ENCODE measurements at places on chromosomes 6 and 20.

GRCh38 chr20:16240355-16240754, 332.9 kb downstream of the KIF16B start:
- no peak for DNase-seq

- DNase-seq = no peak
Observed at GRCh38 chr20:17653835-17654648, 28.0 kb downstream of the RRBP1 start.

DNA sequence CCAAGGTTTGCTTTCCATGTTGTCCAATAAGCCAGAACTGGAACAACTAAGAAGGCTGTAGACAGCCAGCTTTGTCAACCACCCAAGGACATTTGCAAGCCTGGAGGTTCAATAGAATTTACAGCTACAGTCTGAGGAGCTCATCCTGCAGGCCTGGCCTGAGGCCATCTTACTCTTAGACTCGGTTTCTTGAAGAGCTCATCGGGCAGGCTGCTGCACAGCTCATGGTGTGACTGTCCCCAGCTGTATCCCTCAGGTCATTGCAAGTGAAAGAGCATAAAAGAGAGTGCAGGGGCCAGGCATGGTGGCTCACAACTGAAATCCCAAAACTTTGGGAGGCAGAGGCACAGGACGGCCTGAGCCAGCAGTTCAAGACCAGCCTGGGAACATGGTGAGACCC, 96.9 kb upstream of the FOXQ1 start:
- DNase-seq = no peak

DNA sequence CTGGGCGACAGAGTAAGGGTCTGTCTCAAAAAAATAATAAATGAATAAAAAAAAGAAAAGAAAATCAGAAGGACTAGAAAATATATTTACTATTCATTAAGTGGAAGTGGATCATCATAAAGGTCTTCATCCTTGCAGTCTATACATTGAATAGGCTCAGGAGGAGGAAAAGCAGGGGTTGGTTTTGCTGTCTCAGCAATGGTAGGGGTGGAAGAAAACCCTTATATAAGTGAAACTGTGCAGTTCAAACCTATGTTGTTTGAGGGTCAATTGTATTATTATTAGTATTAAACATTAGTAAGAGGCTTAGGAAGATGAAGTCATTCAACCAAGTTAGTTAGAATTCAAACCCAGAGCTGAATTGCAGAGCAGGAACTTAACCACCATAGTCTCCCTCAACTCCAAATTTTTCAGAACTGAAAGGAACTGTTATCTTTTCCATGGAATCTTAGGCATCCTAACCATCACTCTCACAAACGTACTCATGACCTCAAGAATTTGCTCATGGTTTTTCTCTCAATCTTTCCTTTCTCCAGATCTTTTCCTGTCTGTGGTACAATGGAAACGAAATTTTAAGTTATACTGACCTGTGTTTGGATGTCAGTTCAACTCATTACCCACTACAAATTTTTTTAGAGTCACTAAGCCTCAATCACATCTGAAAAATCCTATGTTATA, 7.7 kb upstream of the SMIM13 start:
- no peak for DNase-seq

GRCh38 chr20:17511401-17511800, 19.8 kb downstream of the BFSP1 start:
- DNase-seq = no peak

- no peak for DNase-seq
Observed at GRCh38 chr6:160270347-160270746, 11.7 kb upstream of the SLC22A2 start.

DNA sequence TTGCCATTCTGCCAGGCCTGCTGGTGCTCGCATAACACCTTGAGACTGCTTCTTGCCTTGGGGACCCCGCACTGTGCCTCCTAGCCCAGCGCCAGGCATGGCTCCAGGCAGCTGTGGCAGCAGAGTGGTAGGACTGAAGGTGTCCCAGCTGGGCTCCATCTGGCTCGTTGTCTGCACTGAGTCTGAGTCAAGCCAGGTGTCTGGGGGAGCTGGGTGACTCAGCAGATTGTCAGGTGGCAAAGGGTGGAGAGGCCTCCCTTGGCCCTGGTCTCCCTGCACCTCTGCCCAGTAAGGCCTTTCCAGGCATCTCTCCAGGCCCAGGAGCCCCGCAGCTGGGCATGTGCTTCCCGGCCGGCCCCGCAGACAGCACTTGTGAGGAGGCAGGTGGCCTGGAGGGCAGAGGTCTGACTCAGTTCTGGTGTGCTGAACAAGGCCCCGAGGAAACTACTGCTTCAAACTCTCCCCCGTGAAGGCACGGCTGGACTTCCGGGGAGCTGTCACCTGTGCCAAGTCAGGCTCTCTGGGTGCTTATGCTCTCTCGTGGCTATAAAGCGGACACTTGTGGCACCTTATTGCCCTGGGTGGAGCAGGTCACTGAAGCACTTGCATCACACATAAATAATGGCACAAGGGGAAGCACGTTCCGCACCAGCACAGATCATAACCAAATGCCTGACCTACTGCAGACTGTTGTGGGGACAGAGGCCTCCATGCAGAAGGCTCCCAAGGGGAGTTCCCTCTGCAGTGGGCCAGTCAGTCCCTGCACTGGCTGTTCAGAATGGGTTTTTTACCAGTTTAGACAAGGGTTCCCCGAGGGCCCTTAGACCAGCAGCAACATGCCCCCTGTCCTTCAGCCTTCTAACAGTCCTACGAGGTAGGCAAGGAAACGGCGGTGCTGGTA, 27.5 kb downstream of the FOXC1 start:
- DNase-seq = peak; percentile 15

- no peak for DNase-seq
Observed at GRCh38 chr20:61812121-61812844, 253.4 kb downstream of the TAF4 start.

GRCh38 chr6:13354331-13355042, 26.1 kb upstream of the TBC1D7 start:
- no peak for DNase-seq

DNA sequence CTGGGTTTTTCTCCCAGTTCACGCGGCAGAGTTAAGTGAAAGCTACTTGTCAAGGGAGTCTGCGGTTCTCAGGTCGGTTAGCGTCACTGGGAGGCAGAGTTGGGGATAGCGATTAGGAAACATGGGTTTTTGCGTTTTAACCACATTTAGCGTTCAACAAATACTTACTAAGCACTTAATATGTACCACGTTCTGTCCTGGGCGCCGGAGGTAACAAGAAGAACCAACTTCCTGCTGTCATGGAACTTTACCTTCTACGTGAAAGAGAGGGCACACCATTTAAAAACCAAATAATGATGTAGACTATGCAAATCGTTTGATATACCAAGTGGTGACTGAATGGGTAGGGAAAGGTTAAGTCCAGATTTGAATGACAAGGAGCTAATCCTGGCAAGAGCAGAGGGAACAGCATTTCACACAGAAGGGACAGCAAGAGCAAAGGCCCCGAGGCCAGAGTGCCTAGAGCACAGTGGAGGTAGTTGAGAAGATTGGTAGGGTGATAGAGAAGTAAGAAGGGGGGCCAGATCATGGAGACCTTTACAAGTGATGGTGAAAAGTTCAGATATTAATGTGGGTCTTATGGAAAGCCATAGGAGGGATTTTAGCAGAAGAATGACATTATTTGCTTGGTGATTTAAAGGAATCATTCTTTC, 744 bp downstream of the RIOK1 start:
- peak; percentile 84 for DNase-seq

- DNase-seq = no peak
Observed at GRCh38 chr6:67459556-67459955, 1175.5 kb upstream of the ADGRB3 start.

DNA sequence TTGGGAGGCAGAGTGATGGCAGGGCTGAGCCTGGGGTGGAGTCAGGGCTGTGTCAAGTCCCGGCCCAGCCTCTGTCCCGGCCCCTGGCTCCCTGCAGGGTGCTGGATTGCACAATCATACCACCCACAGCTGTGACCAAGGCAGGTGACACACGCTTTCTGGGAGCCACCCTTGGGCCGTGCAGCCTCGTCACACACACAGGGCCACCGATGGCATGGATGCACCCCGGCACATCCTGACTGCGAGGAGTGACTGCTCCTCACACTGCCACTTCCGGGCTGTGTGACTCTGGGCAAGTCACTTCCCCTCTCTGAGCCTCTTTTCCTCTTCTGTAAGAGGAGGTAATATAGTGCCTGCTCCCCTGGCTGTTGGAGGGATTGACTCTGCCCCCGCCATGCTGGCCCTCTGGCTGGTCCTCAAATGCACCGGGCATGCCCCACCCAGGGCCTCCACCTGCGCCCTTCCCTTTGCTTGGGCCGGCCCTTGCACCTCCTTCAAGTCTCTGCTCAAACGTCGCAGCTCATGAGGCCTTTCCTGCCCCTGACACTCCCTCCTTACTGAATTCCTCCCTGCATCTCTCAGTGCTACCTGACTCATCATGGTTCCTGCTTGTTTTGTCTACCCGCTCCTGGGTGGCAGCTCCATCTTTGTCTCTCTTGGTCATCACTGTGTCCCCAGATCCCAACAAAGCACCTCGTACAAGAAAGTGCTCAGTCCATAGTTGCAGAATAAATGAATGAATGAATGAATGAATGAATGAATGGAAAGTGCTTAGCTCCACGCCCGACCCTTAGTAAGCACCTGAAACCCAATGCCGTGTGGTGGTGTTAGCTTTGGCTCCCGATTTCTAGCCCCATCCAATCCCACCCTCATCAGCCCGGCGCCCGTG, 93.5 kb downstream of the CEBPB start:
- peak; percentile 31 for DNase-seq

DNA sequence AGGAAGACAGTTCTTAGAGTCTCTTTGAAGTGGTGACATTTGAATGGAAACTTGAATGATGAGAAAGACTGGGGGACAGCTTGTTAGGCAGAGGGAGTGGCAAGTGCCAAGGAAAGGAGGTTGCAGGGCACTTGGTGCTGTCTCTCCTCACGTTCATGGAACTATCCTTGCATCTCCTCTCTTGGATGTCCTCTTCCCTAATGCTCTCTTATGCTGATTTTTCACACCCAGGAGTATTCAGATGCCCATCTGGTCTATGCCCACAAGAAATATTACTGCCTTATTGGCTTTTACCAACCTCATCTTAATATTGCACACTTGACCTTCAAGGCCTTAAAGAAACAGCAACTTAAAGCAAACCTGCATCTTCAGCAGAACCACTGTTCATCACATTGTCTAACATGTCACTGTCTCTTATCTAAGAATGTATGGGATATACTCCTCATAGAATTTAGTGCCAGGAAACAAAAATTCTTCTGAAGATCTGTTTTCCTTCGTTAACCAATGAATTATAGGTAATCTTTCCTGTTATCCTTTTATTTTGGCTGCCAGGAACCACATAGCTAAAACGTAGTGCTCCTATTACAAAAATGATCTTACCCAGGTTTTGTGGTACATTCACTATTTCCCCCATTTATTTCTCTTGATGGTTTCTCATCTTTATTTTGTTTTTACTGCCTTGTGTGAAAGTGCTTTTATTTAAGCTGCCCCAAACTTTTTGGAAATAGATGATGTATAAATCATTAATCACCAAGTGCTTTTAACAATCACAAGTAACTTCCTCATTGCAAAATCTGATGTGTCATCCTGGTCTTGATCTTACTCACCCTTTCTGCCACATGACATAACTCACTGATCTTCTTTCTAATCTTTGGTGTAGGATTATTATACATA, 12.8 kb downstream of the RGS17 start:
- no peak for DNase-seq

- no peak for DNase-seq
Observed at GRCh38 chr6:73341335-73341734, 12.7 kb downstream of the DPPA5 start.

DNA sequence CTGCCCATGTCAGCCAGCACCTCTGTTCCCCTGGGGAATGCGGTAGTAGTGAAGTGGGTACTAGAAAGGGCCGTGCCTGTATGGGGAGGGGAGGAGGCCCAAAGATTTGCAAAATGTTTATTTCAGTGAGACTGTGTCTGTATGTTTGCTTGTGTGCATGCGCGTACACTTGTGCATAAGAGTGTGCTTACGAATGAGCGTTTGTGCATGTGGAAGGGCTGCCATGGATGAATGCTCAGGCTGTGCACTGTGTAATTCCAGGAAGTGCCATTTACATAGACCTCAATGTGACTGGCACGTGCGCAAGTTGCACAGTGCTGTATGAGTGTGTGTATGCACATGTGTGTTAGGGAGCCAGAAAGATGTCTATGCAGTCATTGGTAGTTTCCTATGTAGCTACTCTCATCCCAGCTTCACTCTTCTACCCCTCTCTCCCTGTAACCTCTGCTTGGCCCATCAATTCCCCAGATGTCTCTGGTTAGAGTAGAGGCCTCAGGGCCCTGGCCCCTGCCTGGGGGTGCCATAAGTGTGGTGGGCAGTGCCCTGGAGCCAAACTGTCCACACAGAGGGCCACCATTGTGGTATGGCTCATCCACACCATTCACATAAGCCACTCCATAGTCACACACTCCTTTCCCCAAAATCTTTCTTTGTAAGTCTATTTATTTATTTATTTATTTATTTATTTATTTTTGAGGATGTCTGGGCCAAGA, 26.8 kb upstream of the SLC22A7 start:
- peak; percentile 72 for DNase-seq

DNA sequence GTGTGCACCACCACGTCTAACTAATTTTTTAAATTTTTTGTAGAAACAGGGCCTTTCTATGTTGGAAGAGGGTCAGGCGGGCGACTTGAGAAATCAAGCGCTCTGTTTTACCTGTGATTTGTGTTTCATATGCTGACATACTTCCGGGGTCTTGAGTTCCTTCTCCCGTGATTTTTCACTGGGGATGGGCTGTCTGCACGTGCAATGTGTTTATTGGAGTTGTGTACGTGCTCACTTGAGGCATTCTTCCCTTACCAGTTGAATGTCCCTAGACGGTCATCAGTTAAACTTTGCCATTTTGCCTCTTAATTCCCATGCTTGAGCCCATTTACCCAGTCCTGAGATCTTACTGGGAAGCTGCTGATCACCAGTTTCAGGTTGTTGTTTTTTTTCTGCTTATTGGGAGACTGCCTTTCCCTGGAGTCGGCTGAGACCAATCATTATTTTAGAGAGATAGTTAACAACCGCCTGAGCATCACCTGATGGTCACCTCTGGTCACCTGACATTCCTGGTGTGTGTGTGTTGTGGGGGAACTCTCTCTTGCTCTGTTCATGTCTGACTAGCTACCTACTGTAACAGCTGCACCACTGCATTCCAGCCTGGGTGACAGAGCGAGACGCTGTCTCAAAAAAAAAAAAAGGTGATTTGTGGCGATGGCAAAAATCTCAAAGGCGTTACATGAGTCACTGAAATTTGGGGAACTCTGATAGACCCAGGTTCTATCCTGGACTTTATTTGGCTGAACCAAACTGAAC, 34.8 kb upstream of the NCOA3 start:
- peak; percentile 73 for DNase-seq

DNA sequence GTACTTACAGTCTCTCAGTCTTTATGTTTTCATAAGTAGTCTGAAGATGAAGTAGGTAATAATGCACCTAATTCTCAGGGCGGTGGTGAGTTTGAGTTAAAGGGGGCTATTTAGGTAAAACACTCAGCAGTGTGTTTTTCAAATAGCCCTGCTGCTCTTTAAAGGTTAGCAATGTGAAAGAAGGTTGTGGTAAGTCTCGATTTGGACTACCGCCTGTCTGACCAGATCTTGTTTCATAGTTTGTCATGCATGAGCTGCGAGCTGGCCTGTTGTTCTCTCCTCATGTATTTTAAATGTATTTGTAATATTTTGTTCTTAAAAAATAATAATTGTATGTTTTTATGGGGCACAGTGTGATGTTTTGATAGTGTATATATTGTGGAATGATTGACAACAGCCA, 340.2 kb downstream of the DHX35 start:
- no peak for DNase-seq

GRCh38 chr6:116497113-116497676, 14.2 kb upstream of the CALHM5 start:
- DNase-seq = no peak
